Thoracic aorta (tissue), 2 donors: ENCODE measurements at places on chromosomes 4 and X. TPM values are rescaled to one million over a fixed set of nuclear protein-coding genes. Genes with fewer than 3 reads are reported as not detected.

The HTN1 gene
- total RNA-seq: not detected

DNA sequence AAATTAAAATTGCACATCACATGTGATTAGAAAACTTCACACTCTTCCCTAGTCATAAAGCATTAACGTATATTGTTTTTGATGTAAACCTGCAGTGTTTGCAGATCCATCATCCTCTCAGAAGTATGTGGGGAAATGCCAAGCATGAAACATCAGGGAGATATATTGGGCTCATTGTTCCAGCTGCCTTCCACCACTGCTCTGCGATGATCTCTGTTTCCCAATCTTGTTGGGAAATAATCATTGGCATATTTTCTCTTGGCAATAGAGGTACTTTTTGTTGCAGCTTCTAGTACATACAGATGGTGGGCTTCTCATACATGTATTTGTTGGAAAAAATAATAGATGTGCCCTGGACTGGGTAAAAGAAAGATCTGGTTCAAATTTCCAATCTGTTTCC, 466.3 kb upstream of the HS3ST1 start:
- no peak overlapping the region for H3K27ac ChIP-seq
- DNase-seq: no peak
- H3K4me3 ChIP-seq: no peak overlapping the region
- H3K36me3 ChIP-seq: no peaks in the 10 kb centered on the region

The SNCA gene
- 14.3 TPM for total RNA-seq

DNA sequence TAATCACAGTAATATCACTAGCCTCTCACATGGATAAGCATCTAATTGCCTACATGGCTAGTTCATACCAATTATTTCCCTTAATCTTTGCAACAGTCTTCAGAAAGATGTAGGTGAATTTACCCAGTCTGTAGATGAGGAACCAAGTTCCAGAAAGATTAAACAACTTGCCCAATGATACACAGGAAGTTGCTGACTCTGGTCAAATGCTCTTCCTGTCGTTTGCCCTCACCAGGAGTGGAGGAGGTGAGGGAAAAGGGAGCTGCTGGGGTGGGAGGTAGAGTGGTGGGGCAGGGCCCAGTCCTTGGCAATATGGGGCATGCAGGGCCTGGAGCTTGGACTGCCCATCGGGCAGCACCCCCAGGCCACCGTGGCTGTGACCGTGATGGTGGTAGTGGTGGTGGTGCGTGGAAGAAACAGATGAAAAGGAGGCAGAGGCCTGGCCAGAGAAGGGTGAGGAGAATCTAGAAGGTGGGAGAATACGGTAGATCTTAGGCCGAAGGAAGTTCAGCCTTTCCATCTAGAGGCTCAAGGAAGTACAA, 2.3 kb upstream of the KDM5C start:
- no peaks in the 10 kb centered on the region for H3K36me3 ChIP-seq
- no peak overlapping the region for H3K27ac ChIP-seq
- H3K4me3 ChIP-seq: no peak overlapping the region
- DNase-seq: no peak

The SEPTIN6 gene
- 25.5 TPM for total RNA-seq

GRCh38 chr4:103079621-103080020, 3.1 kb upstream of the SLC9B2 start:
- H3K4me3 ChIP-seq: no peak overlapping the region
- no peak for DNase-seq
- peaks cover 24% of the 10 kb centered on the region for H3K36me3 ChIP-seq
- no peaks in the 10 kb centered on the region for H3K27me3 ChIP-seq
- no peak overlapping the region for H3K27ac ChIP-seq
- peaks cover 12% of the 10 kb centered on the region for H3K4me1 ChIP-seq

GRCh38 chr4:77862478-77863216, at the start of gene MRPL1:
MRPL1 (plus strand) TSS chr4:77862830; CDS start chr4:77862849, 19 bp downstream.
- peak; percentile 74 for DNase-seq
- no peaks in the 10 kb centered on the region for H3K36me3 ChIP-seq
- H3K4me3 ChIP-seq: peak within 1 kb of the TSS; percentile 90
- H3K27me3 ChIP-seq: no peaks in the 10 kb centered on the region
- peak within 1 kb of the TSS; percentile 94 for H3K27ac ChIP-seq

The SPP1 gene
- total RNA-seq: 29.2 TPM
